ENCODE measurements at places on chromosomes 16 and 17.
A peak's percentile ranks its signal among the peaks of the same experiment; 100 is the strongest.

DNA sequence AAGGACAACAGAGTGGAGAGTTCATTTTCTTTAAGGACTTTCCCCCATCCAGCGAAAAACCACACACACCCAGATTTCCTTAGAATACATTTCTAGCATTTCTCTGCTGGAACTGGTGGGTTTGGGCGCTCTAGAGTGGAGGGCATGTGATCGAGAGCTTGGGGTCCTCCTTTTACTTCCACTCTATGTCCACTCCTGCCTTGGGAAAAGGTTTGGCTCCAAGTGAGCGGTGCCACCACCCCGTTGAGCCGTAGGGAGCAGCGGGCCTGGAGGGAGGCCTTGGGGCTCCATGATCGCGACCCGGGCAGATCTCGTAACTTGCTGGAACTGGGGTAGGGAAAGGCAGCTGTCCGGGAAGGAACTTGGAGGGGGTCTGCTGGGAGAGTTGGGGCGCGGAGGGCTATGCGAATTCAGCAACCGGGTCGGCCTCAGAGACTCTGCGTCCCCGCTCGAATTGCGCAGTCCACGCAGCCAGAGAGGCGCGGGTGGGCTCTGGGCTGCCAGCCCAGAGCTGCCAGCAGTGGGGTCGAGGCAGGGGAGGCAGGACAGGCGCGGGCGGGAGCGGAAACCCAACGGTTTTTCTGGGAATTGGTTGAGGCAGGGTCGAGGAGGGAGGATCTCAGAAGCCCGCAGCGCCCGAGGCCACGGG, 2.3 kb downstream of the DLX4 start:
- no peak for DNase-seq

- DNase-seq = no peak
These were observed 6.8 kb upstream of the ADCY7 start for GRCh38 chr16:50259334-50260205.

GRCh38 chr16:27193300-27193990, 9.9 kb upstream of the KDM8 start:
- no peak for DNase-seq

- DNase-seq = no peak
These were observed at the start of gene CD300LD for GRCh38 chr17:74592087-74592990. TSS of gene CD300LD (minus strand) at chr17:74592283. CDS start at chr17:74592202, 81 bp downstream.

- DNase-seq = peak; percentile 13
These were observed 31.7 kb downstream of the SOCS1 start for GRCh38 chr16:11224096-11224893.

- no peak for DNase-seq
These were observed 60.6 kb downstream of the TNFRSF13B start for GRCh38 chr17:16911141-16911937.

DNA sequence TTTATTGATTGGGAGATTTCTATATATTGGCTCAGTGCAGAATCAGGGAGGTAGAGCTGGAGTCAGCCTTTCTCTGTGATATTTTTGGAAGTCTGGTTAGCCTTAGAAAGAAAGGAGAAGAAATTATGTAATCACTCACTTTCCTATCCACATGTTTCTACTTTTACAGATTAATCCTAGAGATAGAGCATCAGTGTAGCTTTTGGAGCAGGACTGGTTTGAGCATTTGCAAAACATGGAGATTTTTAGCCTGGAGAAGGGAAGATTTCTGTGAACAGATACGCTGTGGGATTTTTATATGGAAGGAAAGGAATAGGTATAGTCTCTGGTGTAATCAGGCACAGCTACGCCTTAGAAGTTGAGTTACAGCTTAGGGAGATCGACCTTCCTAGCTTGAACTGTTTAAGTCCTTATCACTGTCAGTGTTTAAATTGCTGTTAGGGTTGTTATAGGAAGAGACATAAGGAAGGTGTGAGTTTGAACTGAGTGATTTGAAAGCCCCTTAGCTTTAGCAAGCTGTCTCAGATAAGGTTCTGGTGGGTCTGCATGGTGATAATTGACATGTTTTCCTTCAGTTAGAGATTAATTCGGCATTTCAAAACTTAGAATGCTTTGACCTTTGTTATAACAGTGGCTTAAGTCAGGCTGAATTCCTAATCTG, 20.5 kb downstream of the METTL9 start:
- no peak for DNase-seq

DNA sequence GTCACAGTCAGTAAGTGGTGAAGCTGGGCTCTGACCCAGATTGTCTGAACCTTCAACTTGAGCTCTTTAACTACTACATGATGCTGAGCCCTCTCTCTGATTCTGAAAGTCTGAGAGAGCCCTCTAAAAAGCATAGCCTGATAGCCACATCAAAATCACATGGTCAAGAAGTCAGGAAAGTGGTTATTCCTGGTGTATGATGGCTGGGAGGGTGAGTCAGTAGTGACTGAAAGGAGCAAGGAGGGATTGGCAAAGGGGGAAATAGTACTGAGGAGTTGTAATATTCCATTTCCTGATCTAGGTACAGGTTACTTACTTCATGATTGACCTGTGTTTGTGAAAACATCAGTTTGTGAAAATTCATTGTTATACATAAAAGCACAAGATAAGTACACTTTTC, 89.1 kb downstream of the SSH2 start:
- DNase-seq = no peak

DNA sequence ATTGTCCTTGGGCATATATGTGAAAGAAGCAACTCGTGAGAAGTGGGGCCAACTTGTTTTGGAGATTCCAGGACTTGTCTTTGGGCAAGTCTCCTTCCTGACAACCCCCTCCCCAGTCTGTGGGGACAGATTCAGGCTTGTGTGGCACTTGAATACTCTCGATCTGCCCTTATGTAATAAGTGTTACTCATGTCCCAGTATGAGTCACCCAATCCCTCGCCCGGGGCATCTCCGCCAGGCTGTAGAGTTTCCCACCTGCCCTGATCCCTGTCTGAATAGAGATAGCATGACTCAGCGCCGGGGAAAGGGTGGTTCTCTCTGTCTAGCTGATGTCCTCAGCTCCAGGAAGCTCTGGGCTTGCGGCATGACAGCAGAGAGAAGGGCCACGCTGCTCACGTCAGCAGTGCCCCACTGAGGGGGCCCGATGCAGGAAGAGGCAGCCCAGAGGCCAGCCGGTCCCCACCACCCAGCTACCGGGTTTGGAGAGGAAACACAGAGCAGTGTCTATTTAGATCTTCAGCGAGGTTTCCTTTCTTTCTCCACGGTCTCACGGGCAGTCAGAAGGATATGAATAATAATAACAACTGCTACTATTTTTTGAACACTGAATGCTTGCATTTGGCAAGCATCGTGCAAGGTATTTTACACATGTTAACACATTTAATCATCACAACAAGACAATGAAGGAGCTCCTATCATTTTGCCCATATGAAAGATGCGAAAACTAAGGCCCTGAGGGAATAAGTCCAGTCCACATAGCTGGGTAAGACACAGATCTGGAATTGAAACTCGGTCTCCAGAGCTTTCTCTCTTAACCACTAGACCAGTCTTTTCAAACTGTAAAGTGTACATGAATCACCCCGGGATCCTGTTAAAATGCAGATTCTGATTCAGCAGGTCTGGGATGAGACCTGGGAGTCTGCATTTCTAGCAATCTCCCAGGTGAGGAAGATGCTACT, 426.7 kb upstream of the MAF start:
- peak; percentile 24 for DNase-seq

Data from thoracic aorta (tissue), 2 donors.